ENCODE measurements at places on chromosomes 2 and 18.

DNA sequence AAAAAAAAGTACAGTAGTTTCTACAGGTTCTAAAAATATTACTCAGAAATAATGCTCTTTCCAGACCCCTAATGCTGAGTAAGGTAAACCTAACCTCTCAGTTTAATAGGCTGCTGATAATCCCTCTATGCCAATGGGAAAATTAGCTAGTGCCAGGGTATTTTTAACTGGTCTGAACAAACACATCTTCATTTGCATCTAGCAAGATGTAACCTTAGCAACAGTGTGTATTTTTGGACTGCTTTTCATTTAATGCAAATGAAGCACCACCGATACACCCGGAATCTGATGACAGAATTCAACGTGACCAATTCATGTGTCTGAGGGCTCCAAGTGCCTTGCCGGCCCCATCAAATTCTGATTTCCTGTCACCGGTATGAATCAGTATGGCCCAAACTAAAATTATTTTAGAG lies 47.4 kb upstream of the CYRIA start:
- DNase-seq, result no peak

DNA sequence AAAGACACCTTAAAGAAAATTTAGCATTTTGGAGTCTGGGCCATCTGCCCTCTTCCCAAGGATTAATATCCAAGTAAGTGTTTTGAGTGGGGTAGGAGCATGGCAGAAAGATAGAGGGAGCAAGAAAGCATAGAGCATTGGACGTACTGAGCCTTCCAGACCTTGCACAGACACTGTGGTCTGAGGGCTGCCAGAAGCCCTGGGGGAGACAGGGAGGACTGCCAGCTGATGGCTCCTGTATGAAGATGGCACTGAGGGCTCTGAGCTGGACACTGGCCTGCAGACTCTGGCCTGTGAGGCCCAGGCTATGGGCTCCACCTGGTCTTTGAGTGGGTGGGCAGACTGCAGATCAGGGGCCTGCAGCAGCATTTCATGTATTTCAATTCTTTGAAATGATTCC lies 2.9 kb upstream of the PKDCC start:
- DNase-seq, result no peak

DNA sequence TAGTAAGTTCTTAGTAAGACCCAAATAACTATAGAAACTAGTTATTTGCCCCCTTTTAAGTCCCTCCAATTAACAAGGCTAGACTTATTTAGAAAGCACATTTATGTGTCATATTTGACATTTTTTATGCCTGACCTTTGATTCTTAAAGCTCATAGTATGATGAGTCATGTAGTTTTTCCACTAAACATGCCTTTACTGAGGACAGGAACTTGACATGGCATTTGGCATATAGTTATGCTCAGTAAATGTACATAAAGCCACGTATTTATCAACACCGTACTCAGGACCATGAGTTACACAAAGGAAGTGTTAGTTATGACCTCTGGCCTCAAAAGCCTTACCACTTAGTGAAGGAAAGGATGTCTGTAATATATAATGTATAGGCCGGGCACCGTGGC lies 78.9 kb downstream of the GNAL start:
- DNase-seq, result no peak

- DNase-seq, result no peak
Observed at GRCh38 chr2:205728366-205728765, 46.1 kb downstream of the NRP2 start.

GRCh38 chr2:120938045-120938771 lies 202.5 kb downstream of the GLI2 start:
- no peak for DNase-seq

GRCh38 chr2:218002845-218003180 lies at the start of gene TNS1:
Gene TNS1 (minus strand): TSS chr2:218002995. CDS start chr2:218002872, 123 bp downstream.
- DNase-seq, result peak; percentile 9

- DNase-seq, result no peak
Observed at GRCh38 chr2:31987454-31988220, 23.2 kb downstream of the MEMO1 start.

- no peak for DNase-seq
Observed at GRCh38 chr2:45273412-45274249, 264.4 kb upstream of the SIX2 start.

- no peak for DNase-seq
Observed at GRCh38 chr2:151999053-151999452, 99.8 kb downstream of the CACNB4 start.

DNA sequence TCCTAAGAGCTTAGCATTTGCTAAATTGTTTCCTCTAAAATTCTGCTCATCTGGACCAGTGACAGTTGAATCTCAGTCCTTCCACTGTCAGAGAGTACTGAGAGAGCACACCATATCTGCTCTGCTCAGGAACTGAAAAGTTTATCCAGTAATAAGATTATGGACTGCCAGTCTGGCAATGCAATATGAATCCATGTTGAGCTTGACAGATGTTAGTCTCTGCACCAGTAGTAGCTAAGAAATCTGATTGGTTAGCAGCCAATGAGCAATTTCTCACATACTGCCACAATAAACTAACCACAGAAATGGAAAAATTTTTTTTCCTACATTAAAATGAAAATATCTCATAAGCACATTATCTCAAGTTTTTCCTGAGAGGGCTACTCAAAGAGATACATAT lies 2.3 kb downstream of the PRKD3 start:
- no peak for DNase-seq

DNA sequence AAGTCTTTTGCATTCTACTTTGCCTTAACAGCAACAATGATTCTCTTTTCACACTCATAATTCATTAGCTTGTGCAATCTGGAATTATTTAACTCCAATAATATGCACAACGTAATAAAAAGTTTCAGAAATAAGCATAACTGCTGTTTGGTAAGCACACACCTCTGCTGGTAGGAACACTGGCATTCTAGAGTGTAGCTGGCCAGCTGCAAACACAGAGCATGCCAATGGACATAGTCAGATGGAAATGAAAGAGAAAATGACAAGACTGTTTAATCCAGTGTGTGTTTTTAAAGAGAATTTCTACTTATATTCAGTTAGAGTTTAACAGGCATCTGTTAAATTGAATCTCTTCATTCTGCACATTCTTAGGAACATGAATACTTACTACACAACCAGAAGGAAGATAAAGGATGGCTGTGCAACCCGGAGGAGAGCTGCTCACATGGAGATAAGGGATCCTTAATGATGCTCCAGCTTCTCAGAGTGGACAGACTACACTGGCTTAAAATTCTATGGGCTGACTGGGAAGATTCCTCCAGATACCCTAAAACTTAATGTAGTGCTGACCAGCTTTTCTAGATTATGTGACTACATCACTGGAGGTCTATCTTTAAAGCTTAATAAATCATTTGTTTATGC lies 94.6 kb upstream of the CHAC2 start:
- DNase-seq, result no peak

DNA sequence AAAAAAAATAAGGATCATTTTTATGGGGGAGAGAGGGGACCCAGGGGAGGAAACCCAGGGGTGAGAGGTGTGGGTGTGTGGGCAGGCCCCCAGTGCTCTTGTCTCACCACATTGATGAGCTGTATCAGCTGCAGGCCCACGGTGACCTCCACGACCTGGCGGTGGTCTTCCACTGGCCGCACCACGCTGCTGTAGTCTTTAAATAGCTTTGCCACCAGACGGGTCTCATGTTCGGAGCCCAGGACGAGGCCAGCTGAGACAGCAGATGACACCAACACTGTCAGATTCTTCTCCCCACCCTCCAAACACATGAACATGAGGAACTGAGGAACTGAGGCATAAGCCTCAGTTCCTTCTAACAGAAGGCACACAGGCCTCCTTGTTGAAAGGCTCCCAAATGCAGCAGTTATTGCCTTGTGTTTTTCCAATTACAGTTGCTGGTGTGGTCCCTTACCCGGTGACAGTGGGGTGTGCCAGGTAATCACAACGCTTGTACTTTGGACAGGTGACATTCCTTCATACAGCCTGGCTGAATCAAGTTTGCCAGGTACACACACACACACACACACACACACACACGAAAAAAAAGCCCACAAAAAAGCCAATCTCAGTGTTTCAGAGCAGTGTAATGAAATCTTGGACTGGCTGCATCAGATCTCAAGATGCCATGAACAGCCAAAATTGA lies 4.7 kb downstream of the CHRNA1 start:
- DNase-seq, result no peak

DNA sequence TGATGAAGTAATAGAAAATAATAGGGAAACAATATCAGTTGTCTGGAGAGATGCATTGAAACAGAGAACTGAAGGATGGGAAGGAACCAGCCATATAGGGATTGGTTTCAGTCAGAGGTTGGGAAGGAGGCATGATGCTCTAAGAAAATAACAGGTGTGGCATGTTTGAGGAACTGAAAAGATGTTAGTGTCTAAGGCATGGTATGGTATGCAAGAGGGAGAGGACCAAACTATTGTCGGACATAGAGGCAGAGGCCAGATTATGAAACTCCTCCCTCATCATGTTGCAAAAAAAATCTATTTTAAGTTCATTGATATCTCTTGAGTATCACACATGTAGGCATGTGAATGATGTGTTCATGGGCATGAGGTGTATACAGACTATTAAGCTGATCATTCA lies 48.9 kb upstream of the EMILIN2 start:
- no peak for DNase-seq

GRCh38 chr2:230928701-230929380 lies 3.8 kb upstream of the GPR55 start:
- DNase-seq, result no peak

- no peak for DNase-seq
Observed at GRCh38 chr18:59909289-59910036, 9.7 kb downstream of the PMAIP1 start.
